ENCODE measurements at places on chromosomes 3 and 15.

- DNase-seq: no peak
Measured at GRCh38 chr15:98717371-98717770, 69.0 kb downstream of the IGF1R start.

DNA sequence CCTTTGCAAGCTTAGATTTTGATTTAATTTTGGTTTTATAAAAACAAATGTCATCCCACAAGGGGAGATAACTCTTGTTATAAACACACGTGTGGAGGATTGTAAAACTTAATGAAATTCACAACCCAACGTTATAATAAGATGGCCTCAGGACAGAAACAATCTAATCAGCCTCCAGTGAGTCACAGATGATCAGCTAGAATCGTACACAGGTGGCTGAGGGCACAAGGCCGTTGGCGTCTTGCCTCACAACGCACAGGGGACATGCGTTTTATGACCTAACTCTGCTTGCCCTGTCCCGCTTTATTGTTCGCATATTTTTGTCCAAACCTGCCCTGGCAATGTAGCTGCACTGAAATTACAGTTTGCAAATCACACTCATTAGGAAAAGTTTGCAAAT, 121.9 kb upstream of the PDZRN3 start:
- DNase-seq: no peak

- no peak for DNase-seq
Measured at GRCh38 chr3:61450866-61451265, 110.5 kb upstream of the PTPRG start.

DNA sequence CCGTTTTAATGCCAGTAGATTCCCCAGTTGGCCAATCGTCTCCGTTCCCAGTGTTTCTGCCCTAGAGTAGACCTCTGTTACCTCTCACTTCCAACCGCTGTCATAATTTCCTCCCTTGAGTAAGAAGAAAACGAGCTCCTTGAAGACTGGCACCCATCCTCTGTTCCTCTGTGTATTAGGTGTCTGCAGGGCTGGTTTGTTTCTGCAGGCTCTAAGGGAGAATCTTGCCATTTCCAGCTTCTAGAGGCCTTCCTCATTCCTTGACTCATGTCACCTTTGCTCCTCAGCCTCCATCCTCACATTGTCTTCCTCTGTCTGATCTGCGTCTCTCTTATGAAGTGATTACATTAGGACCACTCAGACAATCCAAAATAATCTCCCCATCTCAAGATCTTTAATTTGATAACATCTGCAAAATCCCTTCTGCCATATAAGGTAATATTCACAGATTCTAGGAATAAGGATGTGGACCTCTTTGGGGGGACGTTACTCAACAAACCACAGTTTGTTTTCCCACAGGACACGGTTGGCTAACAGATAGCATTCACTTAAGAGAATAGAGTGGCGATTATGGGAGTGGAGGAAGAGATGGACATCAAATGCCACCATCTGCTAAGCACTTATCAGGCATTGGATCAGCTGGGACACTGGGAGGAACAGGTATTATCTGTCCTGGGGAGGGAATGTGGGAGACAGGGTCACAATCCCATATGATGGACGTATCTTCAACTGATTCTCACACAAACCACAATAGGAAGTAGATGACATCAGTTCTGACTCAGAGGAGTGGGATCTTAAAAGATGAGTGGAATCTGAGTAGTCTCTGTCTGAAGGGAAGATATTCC, 17.1 kb downstream of the ARHGAP31 start:
- no peak for DNase-seq

DNA sequence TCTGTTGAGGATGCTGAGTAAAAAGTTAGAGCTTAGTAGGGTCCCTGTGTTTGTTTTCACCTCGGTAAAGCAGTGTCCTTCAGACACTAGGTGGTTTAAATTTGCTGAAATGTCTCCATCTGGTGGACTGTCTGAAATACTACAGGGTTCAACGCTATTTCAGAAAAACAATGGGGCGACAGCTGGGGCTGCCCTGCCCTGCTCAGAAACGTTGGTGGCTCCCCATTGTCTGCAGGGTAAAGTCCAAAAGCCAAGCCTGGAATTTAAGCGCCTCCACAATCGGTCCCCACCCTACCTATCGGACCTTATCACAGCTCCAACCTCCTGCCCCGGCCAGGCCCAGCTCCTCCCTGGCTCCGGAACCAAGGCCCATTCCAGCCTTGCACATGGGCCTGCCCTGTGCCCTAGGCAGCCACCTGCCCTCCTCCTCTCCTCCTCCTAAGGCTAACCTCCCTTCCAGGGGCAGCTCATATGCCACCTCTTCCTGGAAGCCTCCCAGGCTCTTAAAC, 4.3 kb upstream of the TSEN2 start:
- peak; percentile 42 for DNase-seq

GRCh38 chr3:132405609-132406299, 11.5 kb upstream of the DNAJC13 start:
- no peak for DNase-seq

- no peak for DNase-seq
Measured at GRCh38 chr3:74510261-74510818, 104.1 kb downstream of the CNTN3 start.

- DNase-seq: no peak
Measured at GRCh38 chr15:96353930-96354730, 23.6 kb downstream of the NR2F2 start.

- DNase-seq: no peak
Measured at GRCh38 chr3:35486295-35486694, 153.0 kb upstream of the ARPP21 start.

DNA sequence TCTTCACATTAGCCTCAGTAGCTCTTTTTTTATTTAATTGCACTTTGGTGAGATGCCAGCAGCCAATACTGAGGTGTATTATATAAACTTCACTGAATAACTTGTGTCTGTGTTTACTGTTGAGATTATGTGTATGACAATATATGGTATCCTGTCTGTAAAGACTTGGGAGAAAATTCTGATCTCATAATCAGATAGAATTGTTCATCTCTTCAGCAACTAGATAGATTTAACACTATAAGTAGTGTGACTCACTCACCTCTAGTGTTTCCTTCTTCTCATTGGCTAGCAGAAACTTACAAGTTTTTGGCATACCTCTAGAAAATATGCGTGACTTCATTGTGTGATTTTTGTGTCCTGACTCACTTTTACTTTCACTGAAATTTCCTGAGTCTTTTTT, 67.6 kb upstream of the TGFBR2 start:
- no peak for DNase-seq

All from activated CD4-positive, alpha-beta T cell treated with anti-CD3 and anti-CD28 coated beads, Interleukin-2, amount 10 ng/mL, durations not matched to agents 7 days and 5 days (primary cell).